ENCODE measurements at places on chromosomes 6 and 20. TPM values are rescaled to one million over a fixed set of nuclear protein-coding genes. Genes with fewer than 3 reads are reported as not detected.

ABT1 gene
- 10.0 TPM for total RNA-seq

EYA4 gene
- 5.7 TPM for total RNA-seq

GTF3C6 gene
- 77.0 TPM for total RNA-seq

BCAS1 gene
- total RNA-seq = 2.3 TPM

PTCRA gene
- not detected for total RNA-seq

CCDC170 gene
- total RNA-seq = 0.82 TPM

RPP21 gene
- 25.1 TPM for total RNA-seq

TSPO2 gene
- not detected for total RNA-seq

ATP6V1G2 gene
- 3.8 TPM for total RNA-seq

DEFB113 gene
- total RNA-seq = not detected

MEP1A gene
- not detected for total RNA-seq

TXLNB gene
- 0.36 TPM for total RNA-seq

CLIC5 gene
- not detected for total RNA-seq

TRIM39 gene
- total RNA-seq = 8.5 TPM

All from fibroblast of the aortic adventitia (primary cell).